ENCODE measurements at places on chromosomes 11 and 22. TPM values are rescaled to one million over a fixed set of nuclear protein-coding genes. Genes with fewer than 3 reads are reported as not detected.

Gene IGF2
- total RNA-seq = 2.1 TPM

Gene RPS3
- 3,872 TPM for total RNA-seq

Gene PEX16
- 10.8 TPM for total RNA-seq

Gene C11orf16
- total RNA-seq = not detected

Gene OR2D2
- total RNA-seq = not detected

Gene MOV10L1
- not detected for total RNA-seq

Gene TUB
- 7.9 TPM for total RNA-seq

All from A549 treated with ZK216348 at 1 μM for 4 hours (cell line).